Left colon (tissue), 2 donors: ENCODE measurements at places on chromosomes 1 and 21. TPM values are rescaled to one million over a fixed set of nuclear protein-coding genes. Genes with fewer than 3 reads are reported as not detected.

Gene LCE2A
- not detected for total RNA-seq

Gene SLC44A3
- total RNA-seq = 95.5 TPM

Gene SPRR2A
- not detected for total RNA-seq

Gene ETV3
- total RNA-seq = 32.5 TPM
